ENCODE measurements at places on chromosomes 3 and 15.

- H3K4me1 ChIP-seq: peaks cover 20% of the 10 kb centered on the region
- H3K4me3 ChIP-seq: no peak overlapping the region
- no peak overlapping the region for H3K27ac ChIP-seq
- no peak for DNase-seq
- no peaks in the 10 kb centered on the region for H3K36me3 ChIP-seq
These were observed 4.3 kb downstream of the SIDT1 start for GRCh38 chr3:113536627-113537101.

- H3K27me3 ChIP-seq: no peaks in the 10 kb centered on the region
- DNase-seq: no peak
- H3K4me3 ChIP-seq: no peak overlapping the region
These were observed 24.8 kb downstream of the KPNA4 start for GRCh38 chr3:160540551-160540950.

DNA sequence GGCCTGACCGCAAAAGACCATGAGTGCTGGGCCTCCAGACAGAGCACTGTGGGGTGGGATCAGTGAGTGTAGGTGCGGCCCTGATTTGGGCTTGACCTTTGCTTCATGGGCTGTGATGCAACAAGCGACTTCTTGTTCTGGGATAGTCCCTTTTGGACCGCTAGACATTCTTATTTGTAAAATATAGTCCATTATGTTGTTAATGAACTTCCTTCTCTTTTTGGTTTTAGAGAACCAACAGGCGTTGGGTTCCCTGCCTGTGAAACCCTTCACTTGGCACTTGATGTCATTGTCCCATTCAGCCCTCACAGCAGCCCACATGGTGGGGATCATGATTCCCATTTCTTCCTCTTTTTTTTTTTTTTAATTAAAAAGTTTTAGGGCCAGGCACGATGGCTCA, 15.8 kb upstream of the TRH start:
- no peak overlapping the region for H3K4me3 ChIP-seq
- no peak overlapping the region for H3K27ac ChIP-seq
- peaks cover 5% of the 10 kb centered on the region for H3K27me3 ChIP-seq
- no peaks in the 10 kb centered on the region for H3K4me1 ChIP-seq

GRCh38 chr3:107657971-107658370, 135.2 kb downstream of the BBX start:
- H3K27me3 ChIP-seq: no peaks in the 10 kb centered on the region
- H3K4me1 ChIP-seq: peaks cover 45% of the 10 kb centered on the region
- no peak overlapping the region for H3K27ac ChIP-seq
- DNase-seq: no peak
- H3K4me3 ChIP-seq: no peak overlapping the region

- no peaks in the 10 kb centered on the region for H3K27me3 ChIP-seq
- H3K36me3 ChIP-seq: peaks cover 24% of the 10 kb centered on the region
- DNase-seq: no peak
- H3K4me1 ChIP-seq: peaks cover 29% of the 10 kb centered on the region
- no peak overlapping the region for H3K4me3 ChIP-seq
These were observed 36.5 kb downstream of the ADAMTS9 start for GRCh38 chr3:64651303-64651702.

All from esophagus muscularis mucosa (tissue), 4 donors.